MM.1S (cell line): ENCODE measurements at places on chromosomes 11 and 22.

- DNase-seq: no peak
These were observed 20.6 kb upstream of the MUC5B start for GRCh38 chr11:1202154-1202775.

GRCh38 chr11:11842421-11843008 lies 743 bp downstream of the USP47 start:
- peak; percentile 83 for DNase-seq

DNA sequence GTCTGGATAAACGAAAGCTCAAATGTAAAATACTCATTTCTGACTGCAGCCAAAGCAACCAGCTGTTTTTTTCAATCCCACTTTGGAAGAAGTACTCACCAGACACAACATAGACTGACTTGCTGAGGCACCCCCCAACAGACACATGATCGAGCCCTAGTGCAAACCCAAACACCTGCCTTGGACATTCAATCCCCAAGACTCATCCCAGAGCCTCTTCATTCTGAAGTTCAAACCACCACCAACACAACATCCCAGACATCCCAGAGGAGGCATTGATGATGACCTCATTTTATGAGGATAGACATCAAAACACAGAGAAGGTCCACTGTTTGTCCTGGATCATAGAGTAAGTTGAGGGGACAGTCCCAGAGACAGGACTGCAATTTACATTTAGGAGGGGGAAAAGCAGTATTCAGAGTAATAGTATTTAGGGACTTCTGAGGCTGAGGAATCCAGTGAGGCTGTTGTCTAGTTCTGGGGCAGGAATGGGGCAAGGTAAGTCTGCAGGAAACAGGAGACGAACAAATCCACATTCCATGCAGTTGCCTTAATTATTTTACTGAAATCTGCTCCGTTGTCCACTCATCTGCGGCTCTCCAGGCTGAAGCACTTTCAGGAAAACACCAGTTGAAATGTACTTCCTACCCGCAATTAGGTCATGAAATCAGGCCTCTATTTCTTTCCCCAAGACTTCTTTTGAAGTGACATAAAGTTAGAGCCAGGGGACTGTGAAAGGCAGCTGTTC lies 54.8 kb downstream of the CLPB start:
- DNase-seq: no peak

GRCh38 chr11:80886684-80887083 lies 1445.9 kb upstream of the TENM4 start:
- no peak for DNase-seq

- DNase-seq: no peak
These were observed 204.4 kb downstream of the HIPK3 start for GRCh38 chr11:33461369-33462125.
